ENCODE measurements at places on chromosomes 4 and X. TPM values are rescaled to one million over a fixed set of nuclear protein-coding genes. Genes with fewer than 3 reads are reported as not detected.

Gene SERTM2
- total RNA-seq, result not detected

Gene CSN1S1
- not detected for total RNA-seq

Gene MAGEB10
- not detected for total RNA-seq

Gene RTL3
- total RNA-seq, result not detected

Gene CPLX1
- total RNA-seq, result 0.14 TPM

Gene ADH1C
- total RNA-seq, result not detected
